ENCODE measurements at places on chromosomes 6 and 20.
A peak's percentile ranks its signal among the peaks of the same experiment; 100 is the strongest.

GRCh38 chr20:48177058-48177457, 391.8 kb upstream of the SULF2 start:
- DNase-seq = no peak

DNA sequence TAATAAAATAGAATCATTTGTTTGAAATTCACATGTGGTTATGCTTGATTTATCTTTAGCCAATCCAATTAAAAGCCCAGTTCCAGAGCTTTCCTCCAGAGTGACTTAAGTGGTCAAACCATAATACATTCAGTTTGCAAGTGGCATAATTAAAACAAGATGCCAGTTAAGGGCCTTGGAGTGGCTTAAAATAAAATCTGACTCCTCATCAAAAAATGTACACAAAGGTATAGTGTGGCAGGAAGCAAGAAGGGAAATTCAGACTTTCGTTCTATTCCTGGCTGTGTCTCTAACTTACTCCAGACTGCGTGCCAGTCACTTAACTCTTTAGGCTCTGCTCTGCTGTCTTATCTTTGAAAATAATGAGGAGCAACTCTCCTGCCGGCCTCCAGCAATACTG, 251.3 kb upstream of the PRND start:
- no peak for DNase-seq

GRCh38 chr6:22067671-22068070, 229.2 kb downstream of the PRL start:
- no peak for DNase-seq

- no peak for DNase-seq
Measured at GRCh38 chr20:47027042-47027441, 132.4 kb downstream of the EYA2 start.

- no peak for DNase-seq
Measured at GRCh38 chr6:52180787-52181558, 5.2 kb upstream of the IL17A start.

DNA sequence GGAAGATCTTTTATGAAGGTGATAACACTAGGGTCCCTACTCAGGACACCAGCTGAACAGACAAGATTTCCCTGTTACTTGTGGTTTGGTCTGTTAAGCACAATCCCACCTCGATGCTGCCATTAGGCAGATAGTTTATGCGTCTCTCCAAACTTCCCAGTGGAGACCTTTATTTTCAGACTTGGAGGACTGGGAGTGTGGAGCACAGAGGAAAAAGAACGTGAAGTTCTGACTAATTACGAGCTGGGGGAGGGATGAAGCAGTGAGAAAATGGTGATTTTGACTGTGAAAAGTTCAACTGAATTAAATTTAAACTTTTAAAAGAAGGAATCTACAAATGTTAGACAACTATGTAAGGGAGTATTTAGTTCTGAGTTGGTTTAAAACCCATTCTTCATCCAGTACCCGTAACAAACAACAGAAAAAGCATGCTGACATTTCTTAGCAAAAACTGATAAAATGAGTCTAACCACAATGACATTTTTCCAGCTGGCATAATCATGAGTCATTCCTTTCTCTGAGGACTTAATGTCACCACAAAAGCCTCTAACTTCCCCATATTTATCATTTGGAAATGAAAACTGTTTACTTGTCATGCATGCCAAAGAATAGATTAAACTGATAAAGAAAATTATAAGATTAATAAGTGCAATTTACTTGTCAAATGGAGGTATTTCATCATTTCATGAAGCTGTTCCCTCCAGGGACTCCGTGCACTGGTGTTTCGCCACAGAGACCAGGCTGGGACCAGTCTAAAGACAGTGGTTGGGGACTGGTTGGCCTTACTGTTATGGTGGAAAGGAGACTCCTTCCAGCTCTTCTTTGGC, 113.3 kb upstream of the SSTR4 start:
- DNase-seq = no peak

DNA sequence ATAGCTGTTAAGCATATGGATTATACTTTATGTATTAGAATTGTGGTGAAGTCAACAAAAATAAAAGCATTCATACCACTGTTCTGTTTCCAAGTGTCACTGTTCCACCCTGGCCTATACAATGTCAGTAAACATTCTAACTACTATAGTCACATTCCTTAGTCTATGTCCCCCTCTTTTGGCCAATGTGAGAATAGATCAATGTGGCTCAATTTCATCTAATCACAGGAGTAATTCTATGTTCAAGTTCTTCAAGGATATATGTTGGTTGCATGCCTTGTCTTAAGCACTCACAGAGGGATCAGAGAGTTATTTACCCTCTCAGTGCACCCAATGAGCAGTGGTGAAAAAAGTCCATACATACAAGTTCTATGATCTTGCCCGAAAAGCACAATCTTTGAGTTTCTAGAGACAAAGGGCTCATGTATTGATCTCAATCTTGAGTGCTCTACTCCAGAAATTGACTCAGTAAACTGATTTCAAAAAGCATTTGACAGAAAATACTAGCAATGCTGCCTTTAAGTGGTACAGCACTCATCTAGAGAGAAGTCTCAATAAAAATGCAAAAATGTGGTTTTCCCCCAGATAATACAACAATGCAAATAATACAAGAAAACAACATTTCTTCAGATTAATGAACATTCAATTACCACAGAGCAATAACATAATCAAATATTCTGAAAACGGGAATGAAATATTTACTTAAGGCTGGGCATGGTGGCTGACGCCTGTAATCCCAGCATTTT, 16.5 kb downstream of the SMLR1 start:
- DNase-seq = no peak

- no peak for DNase-seq
Measured at GRCh38 chr6:111813237-111813636, 60.0 kb downstream of the FYN start.

GRCh38 chr6:96330884-96331283, 190.7 kb upstream of the UFL1 start:
- no peak for DNase-seq

DNA sequence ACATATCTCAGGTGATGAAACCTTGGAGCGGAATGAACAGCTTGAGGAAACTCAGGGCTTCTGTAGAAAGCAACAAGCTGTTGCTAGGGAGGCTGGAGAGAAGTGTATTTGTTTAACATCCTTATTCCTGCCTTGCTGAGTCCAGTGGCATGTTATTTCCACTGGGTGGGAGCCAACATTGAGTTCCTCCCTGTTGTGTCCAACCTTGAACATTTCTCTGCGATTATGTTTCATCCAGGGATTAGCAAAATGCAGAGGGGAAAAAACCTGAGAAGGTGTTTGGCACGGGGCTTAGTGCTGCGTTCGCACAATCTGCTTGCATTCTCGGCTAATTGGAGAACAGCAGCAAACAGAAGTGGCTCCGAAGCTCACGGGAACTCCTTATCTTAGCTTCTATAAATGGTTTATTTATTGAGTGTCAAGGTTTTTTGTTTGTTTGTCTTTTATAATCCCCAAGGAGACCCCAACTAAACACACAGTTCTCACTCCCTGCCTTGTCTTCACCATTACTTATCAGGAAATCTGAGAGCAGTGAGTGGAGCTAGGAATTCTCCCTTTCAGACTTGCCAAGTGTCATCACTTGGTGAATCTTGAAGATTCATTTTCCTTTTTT, 412.8 kb downstream of the CDC5L start:
- DNase-seq = no peak

DNA sequence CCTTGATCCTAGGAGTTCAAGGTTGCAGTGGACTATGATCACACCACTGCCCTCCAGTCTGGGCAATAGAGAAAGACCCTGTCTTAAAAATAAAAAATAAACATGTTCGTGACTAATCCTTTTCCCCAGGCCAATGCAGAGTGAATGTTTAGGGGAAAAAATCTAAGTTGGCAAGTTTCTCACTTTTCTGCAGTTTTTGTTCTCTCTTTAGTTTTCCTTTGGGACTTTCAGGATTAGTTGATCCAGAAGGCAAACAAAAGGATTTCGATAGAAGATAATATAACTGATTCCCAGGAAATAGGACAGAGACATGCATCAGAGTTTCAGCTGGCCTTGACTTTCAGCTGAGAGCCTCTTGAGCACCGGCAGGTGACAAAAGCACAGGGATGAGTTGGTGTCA, 53.3 kb downstream of the SOD2 start:
- no peak for DNase-seq

DNA sequence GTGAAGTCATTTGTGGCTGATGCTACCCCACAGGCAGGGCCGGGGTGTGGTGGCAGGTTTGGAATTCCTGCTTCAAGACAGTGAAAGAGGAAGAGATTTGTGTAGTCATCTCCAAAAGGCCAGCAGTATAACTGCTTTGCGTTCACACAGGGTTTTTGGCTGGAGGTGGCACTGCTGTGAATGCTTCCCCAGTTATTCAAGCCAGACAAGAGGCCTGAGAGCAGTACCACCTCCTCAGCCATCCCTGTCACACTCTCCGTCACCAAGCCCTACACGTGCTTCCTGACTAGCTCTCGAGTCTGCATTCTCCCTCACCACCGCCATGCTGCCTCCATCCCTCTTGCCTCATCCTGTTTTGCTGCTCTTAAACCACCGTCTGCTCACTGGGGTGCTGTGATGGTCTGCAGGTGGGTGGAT, 23.9 kb downstream of the ARMC2 start:
- DNase-seq = no peak

- no peak for DNase-seq
Measured at GRCh38 chr6:90534337-90535025, 52.4 kb downstream of the MAP3K7 start.

DNA sequence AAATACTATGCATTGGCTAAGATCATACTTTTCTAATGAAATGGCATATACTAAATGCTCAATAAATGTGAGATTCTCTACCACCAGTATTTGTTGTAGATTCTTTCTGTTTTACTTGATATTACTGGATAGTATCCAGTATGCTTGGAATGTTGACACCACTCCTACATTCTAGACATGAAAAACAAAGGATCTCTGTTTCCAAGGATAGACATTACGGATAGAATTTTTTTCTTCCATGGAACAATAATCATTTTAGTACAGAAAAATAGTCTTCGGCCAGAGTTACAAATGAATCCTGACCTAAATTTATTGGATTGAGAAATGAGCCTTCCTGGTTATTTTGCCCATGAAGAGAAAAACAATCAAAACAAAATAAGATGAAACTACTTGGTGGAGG, 258.2 kb upstream of the NT5E start:
- DNase-seq = no peak

GRCh38 chr6:169793408-169793807, 42.0 kb downstream of the ERMARD start:
- no peak for DNase-seq

- DNase-seq = no peak
Measured at GRCh38 chr6:130944486-130944885, 117.3 kb downstream of the SMLR1 start.

DNA sequence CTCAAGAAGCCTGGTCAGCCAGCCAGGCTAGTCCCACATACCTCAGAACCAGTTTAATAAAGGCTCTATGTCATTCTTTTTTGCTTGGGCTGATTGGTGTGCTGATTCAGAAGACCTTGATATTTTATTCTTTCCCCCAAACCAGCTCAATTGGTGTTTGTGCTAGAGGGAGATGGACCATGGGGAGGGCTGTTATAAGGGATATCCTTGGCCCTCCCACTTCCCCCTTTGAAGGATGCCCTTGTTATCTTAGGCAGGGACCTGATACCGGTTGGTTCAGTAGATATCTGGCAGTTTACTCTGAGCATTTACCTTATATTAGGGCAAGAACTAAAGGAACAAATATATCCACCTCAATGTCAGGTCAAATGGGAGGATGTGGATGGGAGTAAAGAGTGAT, 207.4 kb downstream of the LRFN2 start:
- no peak for DNase-seq

- DNase-seq = no peak
Measured at GRCh38 chr6:89434954-89435353, 2.0 kb downstream of the ANKRD6 start.

GRCh38 chr20:51958099-51959065, 156.1 kb upstream of the SALL4 start:
- no peak for DNase-seq

DNA sequence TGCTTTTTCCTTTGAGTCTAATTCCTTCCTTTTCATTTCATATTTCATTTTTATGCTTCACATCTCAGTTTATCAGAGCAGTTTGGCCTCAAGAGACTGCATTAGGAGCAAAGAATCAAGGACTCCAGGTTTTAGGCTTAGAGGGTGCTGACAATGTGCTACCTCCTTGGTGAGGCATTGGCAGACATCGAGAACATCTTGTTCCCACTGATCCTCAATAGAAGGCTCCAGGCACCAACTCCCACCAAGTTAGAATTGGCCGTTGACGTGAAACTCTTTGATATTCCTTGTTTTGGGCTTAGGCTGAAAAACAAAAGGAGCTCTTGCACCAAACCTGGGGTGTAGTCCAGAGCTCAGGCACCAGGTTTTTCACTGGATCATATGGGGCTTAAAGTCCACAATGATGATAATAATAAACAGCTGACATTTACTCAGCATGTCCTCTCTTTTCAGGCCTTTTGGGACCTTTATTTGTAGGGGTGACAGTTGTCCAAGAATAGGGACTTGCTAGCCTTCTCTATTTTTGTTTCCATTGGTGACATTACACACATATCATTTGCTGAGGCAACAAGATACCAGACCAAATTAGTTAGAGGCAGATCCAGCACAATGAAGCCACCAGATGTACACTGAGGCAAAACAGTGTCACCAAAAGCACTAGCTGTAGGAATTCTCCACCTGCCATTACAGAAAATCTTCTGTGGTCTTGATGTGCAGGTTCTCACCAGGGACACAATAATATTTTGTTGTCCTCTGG, 81.0 kb upstream of the ENPP5 start:
- DNase-seq = no peak

DNA sequence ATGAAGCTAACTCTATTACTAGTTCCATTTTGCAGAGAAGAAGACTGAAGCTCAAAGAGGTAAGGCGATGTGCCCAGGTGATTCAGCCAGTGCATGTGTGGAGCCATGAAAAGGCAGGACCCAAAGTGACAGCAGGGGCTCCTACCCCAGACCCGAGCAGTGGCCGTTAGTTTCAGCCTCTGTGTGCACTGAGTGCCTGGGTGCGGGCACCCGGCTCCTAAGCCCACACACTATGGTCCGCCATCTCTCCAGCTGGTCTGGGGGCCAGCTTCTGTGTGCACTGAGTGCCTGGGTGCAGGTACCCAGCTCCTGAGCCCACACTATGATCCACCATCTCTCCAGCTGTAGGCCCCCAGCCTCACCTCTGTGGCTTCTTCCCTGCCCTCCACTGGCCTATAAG, 123.5 kb upstream of the CST7 start:
- DNase-seq = no peak

DNA sequence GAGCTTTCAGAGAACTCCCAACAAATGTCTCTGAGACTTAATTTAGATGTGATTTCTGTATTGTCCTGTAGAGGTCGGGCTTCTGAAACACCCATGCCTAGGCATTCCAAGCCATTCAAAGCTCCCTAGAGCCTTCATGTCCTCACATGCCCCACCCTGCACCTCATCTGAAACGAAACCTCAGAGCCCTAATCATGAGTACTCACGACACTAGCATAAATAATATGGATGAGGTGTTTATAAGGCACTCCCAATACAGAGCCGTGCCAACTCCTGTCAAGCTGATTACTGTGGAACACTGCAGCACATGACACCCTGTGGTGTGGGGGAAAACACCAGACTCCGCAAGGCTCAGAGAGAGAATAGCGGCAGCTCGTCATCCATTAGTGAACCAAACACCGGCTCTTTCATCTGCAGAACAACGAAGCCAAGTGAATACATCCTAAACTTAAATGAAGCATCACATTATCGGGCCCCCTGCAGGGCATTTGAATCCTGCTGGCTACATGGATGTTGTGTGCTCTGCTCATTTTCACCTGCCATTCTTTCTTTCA, 83.8 kb downstream of the FNDC1 start:
- peak; percentile 10 for DNase-seq
